ENCODE measurements at places on chromosomes 2 and 18. TPM values are rescaled to one million over a fixed set of nuclear protein-coding genes. Genes with fewer than 3 reads are reported as not detected.

The TTR gene
- total RNA-seq, result not detected

The GPR148 gene
- not detected for total RNA-seq

The CYP1B1 gene
- 92.9 TPM for total RNA-seq

The IL1F10 gene
- not detected for total RNA-seq

The LRRTM1 gene
- not detected for total RNA-seq

The HOXD8 gene
- total RNA-seq, result 0.46 TPM

The SERPINB10 gene
- not detected for total RNA-seq

The G6PC2 gene
- total RNA-seq, result not detected

The NLRC4 gene
- 0.03 TPM for total RNA-seq

The GALR1 gene
- total RNA-seq, result not detected

The PRR30 gene
- total RNA-seq, result not detected
